ENCODE measurements at places on chromosomes 16 and 17.

DNA sequence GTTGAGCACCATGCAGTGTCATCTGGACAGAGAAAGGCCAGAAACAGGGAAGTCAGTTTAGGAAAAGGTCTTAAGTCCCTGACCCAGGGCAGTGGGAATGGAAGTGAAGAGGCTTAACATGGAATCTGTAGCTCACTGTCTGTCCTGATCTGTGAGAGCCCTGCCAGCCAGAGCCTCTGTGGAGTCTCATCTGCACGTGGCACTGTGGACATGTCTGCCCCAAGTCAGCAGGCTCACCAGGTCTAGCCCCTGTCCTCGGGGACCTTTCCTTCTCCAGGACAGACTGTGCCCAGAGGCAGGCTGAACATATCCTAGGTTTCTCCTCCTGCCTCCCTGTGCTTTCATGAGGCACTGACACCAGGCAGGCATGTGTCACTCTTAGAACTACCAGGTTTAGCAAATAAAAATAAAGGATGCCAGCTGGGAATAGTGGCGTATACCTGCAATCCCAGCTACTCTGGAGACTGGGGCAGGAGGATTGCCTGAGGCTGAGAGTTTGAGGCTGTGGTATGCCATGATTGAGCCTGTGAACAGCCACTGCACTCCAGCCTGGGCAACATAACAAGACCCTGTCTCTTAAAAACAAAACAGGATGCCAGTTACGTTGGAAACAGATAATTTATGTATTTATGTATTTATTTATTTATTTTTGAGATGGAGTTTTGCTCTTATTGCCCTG is 22.4 kb downstream of the UNK start:
- no peak for DNase-seq

GRCh38 chr17:42682722-42683403 is 532 bp downstream of the CNTNAP1 start:
- DNase-seq, result peak; percentile 76

DNA sequence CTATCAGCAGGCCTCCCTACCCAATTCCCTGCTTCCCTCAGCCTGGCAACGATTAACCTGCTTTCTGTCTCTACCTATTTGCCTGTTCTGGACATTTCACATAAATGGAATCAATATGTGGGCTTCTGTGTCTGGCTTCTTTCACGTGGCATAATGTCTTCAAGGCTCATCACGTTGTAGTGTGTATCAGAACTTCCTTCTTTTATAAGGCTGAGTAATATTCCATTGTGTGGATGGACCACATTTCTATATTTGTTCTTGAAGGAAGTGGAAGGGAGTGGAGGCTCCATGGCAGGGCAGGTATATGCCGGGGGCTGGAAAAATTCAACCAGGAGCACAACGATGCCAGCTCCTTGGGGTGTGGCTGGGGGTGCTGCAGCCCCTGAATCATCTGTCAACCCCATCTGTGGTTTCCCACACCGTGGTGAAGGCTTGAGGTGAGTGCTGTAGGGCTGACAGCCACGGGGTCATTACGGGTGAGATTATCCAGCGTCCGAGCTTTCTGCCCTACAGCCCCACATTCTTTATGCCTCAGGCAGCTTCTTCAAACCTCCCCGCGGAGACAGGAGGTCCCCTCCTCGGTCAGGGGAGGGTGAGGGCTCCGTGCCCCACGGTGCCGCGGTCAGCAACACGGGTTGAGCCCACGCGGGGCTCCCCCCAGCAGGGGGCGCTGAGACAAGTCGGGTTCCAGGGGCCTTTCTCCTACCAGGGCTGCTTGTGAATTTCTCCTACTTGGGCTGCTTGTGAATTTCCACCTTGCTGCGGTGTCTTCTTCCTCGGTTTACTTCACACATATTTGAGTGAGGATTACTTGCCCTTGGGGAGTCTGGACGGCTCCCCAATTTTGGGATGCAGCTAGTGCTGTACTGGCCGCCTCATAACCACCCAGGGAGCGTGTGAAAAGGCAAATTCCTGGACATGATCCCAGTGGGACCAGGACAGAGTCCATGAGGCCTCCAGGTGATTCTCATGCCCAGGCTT is 18.3 kb upstream of the WFIKKN2 start:
- DNase-seq, result peak; percentile 71

DNA sequence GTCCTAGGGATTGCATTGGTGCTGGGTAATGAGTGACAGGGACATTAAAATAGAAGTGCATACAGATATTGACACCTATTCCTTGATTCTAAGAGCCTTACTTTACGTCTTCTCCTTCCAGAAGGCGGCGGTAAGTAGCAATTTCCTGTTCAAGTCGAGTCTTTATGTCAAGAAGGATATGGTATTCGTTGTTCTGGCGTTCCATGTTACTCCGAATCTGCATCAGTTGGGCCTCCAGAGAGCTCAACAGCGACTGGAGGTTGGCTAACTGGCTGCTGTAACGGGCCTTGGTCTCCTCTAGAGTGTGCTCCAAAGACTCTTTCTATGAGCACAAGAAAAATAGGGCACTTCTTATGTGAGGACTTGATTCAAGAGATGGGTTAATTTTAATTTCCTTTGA is 7.0 kb downstream of the KRT20 start:
- DNase-seq, result no peak

DNA sequence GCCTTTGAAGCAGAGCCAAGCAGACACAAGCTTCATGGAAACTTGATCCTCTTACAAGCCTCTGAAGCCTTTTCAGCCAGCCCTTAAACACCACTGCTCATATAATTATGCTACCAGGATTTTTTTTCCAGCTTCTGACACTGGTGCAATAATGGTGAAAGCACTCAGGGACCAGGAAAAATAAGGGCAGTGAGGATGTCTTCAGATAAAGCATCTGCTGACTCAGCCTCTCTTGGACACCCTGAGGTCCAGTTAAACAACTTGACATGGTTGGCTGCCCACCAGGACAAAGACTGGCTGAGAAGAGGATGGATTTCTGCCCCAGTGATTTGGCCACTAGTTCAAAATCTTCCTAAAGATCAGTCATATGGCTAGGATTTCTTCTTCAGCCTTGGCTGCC is 124.2 kb upstream of the N4BP1 start:
- DNase-seq, result no peak

- no peak for DNase-seq
These were observed 109.5 kb downstream of the CDH11 start for GRCh38 chr16:65012357-65012756.

DNA sequence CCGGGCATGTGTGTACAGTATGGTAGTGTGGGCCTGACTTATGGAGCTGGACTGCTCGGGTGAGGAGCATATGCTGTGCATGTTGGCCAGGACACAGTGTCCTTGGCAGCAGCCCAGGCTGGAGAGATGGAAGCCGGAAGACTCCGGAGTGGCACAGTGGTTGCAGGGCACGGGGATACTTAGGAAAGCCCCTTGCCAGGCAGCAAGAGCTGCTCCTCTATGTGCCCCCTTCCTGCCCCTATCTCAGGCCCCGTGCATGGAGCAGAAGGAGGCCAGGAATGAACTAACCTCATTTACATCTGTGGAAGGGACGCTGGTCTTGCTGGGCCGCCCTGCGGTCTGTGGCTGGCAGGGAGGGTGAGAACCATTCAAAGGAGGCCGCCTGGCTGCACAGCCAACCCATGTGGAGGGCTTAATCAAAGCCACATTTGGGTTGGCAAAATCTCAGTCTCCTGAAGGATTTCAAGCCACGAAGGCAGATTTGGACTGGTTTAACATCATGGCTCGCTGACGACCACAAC is 32.2 kb upstream of the RCVRN start:
- DNase-seq, result no peak

- DNase-seq, result peak; percentile 16
These were observed 184.6 kb upstream of the HSBP1 start for GRCh38 chr16:83623091-83623730.

GRCh38 chr16:81830845-81831540 is 51.9 kb downstream of the PLCG2 start:
- DNase-seq, result no peak

- no peak for DNase-seq
These were observed 5.9 kb downstream of the CHST5 start for GRCh38 chr16:75529959-75530358.

DNA sequence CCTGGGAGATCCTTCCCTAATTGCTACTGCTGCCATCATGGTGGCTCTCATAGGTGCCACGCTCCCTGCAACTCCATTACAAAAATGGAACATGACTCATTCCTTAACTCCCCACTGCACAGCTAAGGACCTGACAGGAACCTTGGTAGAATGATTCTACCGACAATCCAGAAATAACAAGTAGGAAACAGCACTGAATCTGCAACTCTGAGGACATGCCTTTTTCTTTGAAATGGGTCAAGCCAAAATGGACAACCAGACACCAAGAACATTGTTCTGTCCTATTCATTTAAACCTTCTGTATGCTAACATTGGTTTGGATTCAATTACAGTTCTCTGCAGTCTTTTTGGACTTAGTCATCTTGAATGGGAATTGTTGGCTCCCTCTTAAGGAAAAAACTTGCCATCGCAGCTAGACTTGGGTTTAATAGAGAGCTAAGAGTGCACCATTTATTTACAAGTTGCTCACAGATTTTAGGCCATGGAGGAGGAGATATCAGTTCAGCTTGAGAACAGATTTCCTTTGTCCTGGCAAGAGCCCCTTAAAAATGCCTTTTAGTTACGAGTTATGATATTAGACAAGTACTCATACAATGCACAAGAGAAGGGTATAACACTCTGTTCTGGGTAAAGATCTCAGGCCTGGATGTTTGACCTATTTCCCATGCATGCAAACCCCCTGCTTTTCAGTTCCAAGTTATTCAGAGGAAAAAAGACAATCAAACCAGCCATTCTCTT is 20.9 kb upstream of the NSRP1 start:
- DNase-seq, result peak; percentile 41

DNA sequence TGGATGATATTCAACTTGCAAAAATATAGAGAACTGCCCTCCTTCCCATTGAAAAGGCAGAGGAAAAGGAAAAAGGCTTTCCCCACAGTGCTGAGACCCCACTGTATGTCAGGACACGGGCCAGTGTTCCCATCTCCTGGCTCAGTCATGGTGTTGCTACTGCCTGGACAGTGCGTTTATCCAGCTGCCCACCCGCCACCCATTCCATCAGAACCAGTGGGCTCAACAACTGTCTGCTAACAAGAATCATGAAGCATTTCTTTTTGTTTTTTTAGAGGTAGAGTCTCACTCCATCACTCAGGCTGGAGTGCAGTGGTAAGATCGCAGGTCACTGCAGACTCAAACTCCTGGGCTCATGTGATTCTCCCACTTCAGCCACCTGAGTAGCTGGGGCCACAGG is 11.3 kb downstream of the FBXO31 start:
- no peak for DNase-seq

GRCh38 chr16:73262931-73263330 is 215.0 kb upstream of the ZFHX3 start:
- DNase-seq, result no peak

DNA sequence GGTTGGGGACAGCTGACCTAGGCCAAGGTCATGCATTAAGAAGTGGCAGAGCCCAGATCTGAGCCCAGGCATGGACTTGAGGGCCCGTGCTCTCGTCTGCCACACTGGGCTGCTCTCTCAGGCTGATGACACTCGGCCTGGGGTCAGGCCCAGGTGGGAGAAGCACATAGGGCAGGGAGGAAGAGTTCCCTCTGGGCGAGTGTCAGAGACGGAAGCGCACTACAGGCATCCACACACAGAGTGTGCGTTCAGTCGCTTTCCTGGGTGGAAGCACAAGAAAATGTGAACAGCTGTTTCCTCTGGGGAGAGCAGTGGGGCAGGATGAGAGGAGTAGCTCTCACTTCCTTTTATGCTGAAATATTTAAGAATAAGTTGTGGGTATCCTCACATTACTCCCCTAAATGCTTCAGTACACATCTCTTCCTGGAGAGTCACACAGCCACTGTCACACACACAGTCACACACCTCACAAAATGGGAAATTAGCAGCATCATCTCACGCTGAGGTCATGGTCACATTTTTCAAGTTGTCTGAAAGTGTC is 59.7 kb downstream of the B9D1 start:
- no peak for DNase-seq

- DNase-seq, result no peak
These were observed 235.2 kb upstream of the CDH5 start for GRCh38 chr16:66131156-66131807.

- peak; percentile 62 for DNase-seq
These were observed 781 bp downstream of the ARHGDIA start for GRCh38 chr17:81870131-81870980.

DNA sequence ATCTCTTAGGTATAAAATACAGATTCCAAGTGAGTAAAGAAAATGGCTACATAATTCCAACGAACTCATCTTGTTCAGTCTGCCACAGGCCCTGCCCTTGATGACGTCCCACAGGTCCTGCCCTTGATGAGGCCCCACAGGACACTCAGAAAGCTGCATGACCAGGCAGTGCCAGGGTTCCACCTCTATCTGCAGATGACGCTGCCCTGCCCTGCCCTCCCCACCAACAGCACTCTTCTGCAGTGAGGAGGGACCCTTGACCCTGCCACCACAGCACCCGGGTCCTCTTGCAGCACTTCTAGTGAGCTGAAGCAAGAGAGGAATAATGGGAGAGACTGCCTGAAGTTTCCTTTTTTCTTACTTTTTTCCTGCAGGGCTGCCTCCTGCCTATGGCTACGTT is 118.4 kb downstream of the VPS53 start:
- no peak for DNase-seq

DNA sequence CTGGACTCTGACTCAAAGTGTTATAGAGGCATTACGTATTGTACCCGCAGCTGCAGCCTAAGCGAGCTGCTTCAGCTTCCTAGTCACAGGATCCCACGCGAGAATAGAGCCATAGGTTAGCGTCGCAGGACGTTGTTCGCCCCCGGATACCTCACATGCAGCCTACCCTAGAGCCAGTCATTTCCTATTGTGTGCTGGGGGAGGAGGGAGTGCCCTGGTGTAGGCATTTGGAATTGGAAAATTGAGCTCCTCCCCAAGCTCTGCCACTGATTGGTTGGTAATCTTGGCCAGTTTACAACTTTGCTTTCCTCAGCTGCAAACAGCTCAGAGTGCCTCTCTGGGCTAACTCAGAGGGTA is 530 bp downstream of the NAA60 start:
- no peak for DNase-seq

DNA sequence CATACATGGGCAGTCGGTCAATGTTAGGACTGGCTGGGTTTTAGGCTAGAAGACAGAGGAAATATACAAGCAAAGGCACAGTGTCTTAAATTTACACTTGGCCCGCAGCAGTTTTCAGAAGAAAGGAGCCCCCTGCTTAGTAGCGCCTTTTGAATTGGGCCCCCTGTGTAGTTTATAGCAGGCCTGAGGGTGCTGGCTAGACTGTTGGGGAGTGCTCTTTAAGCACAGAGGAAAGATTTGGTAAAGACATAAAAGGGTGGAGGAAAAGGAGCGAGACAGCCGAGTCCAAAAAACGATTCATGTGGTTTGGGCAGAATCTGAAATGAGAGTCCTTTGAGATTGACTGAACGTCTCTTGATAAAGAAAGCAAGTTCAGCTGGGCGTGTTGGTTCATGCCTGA is 10.6 kb downstream of the RMI2 start:
- no peak for DNase-seq

DNA sequence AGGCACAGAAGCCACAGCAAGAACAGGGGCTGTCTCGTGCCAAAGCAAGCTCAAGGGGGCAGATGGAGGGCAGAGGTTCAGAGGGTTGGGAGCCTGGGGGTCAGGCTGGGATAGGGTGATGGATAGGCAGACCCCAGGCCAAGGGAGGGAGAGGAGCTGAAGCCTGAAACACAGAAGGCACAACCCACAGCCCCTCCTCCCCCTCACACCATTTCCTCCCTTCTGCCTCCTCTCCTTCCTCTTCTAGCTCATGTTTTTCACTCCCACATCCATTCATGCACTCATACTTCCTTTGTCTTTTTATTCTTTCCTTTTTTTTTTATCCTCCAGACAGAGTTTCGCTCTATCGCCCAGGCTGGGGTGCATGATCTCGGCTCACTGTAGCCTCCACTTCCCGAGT is 61.1 kb downstream of the SOCS1 start:
- DNase-seq, result no peak

Measured in H9 (cell line).